Naive B cell (primary cell): ENCODE measurements at places on chromosomes 6 and 20. TPM values are rescaled to one million over a fixed set of nuclear protein-coding genes. Genes with fewer than 3 reads are reported as not detected.

PGC gene
- polyA plus RNA-seq = not detected

SCRT2 gene
- polyA plus RNA-seq = not detected

DLL1 gene
- polyA plus RNA-seq = 0.19 TPM

FAXC gene
- polyA plus RNA-seq = not detected

GNL1 gene
- 47.4 TPM for polyA plus RNA-seq

SLC17A1 gene
- not detected for polyA plus RNA-seq

BCAS4 gene
- polyA plus RNA-seq = 73.8 TPM

ISM1 gene
- polyA plus RNA-seq = not detected

LY6G6D gene
- polyA plus RNA-seq = not detected

HLA-DOB gene
- polyA plus RNA-seq = 698 TPM

MEP1A gene
- not detected for polyA plus RNA-seq

SIRPB1 gene
- not detected for polyA plus RNA-seq

BMP7 gene
- not detected for polyA plus RNA-seq

LKAAEAR1 gene
- 0.47 TPM for polyA plus RNA-seq

- no peak overlapping the region for H3K27ac ChIP-seq
- no peak overlapping the region for H3K4me3 ChIP-seq
- no peak for DNase-seq
- H3K27me3 ChIP-seq = peaks cover 10% of the 10 kb centered on the region
Observed at GRCh38 chr6:133083248-133083967, 157.7 kb upstream of the EYA4 start.

GRCh38 chr6:154267508-154268106, 89.0 kb downstream of the IPCEF1 start:
- no peak overlapping the region for H3K4me3 ChIP-seq
- no peaks in the 10 kb centered on the region for H3K27me3 ChIP-seq
- no peak overlapping the region for H3K27ac ChIP-seq
- no peak for DNase-seq

DNA sequence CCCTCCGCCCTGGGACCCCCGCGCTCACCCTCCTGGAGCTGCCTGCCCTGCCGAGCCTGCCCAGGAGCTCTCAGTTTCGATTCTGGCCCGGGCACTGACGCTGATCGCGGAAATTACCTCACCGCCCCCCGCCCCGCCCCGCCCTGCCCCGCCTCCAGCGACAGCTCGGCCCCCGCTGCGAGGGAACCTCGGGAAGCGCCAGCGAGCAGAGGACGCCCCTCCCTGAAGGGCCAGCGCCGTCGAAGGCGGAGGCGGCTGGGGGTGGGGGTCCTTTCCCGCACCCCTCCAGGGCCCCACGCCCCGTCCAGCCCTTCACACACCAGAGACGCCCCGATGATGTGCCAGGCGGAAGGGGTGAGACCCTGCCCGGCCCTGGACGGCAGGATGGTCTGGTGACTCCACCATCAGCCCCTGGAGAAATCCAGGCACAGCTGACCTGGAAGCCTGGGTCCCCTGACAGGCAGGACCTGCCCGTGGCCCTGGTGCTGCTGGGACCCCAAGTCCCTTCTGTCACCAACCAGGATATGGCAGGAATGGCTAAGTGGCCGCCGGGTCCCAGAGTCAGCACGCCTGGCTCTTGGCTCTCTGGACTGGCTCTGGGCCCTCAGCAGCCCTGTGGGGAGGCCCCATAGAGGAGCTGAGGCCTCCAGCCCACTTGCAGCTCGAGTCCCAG, at the start of gene HELZ2:
Gene HELZ2, minus strand, starts transcription at position 84 of the 673 bp plus-strand sequence. CDS start 1,854 bp downstream, outside the sequence.
- H3K36me3 ChIP-seq = no peaks in the 10 kb centered on the region
- H3K4me1 ChIP-seq = peaks cover 10% of the 10 kb centered on the region
- H3K27ac ChIP-seq = peak within 1 kb of the TSS; percentile 80
- DNase-seq = peak; percentile 63
- peak within 1 kb of the TSS; percentile 87 for H3K4me3 ChIP-seq
- no peaks in the 10 kb centered on the region for H3K27me3 ChIP-seq

- H3K4me1 ChIP-seq = peaks cover 74% of the 10 kb centered on the region
- H3K4me3 ChIP-seq = no peak overlapping the region
- no peaks in the 10 kb centered on the region for H3K27me3 ChIP-seq
- DNase-seq = peak; percentile 79
- H3K27ac ChIP-seq = peak overlapping the region; percentile 2
- H3K36me3 ChIP-seq = no peaks in the 10 kb centered on the region
Observed at GRCh38 chr6:53199156-53199555, 50.5 kb upstream of the GCM1 start.

DNA sequence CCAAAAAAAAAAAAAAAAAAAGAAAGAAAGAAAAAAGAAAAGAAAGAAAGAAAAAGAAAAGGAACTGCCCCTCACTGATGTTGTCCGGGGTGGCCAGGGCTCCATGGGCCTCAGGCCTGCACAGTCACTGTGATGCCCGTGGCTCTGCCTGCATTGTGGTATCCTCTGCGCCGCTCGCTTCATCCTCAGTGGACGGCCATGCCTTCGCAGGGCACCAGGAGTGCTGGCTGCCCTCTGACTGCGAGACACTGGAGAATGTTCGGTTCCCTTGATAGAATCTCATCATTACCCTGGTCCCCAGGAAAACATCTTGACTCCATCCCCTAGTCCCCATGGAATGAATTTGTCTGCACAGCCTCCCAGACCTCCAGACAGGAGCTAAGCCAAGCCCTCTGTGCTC, 61.7 kb downstream of the TMEM242 start:
- no peaks in the 10 kb centered on the region for H3K36me3 ChIP-seq
- H3K4me1 ChIP-seq = no peaks in the 10 kb centered on the region
- DNase-seq = no peak

- no peak for DNase-seq
- no peaks in the 10 kb centered on the region for H3K36me3 ChIP-seq
- no peaks in the 10 kb centered on the region for H3K4me1 ChIP-seq
- H3K4me3 ChIP-seq = no peak overlapping the region
- no peak overlapping the region for H3K27ac ChIP-seq
Observed at GRCh38 chr6:130163266-130163665, 59.5 kb downstream of the SAMD3 start.

- no peaks in the 10 kb centered on the region for H3K4me1 ChIP-seq
- no peak overlapping the region for H3K4me3 ChIP-seq
- no peak overlapping the region for H3K27ac ChIP-seq
- no peaks in the 10 kb centered on the region for H3K36me3 ChIP-seq
Observed at GRCh38 chr6:21781128-21781527, 187.6 kb downstream of the SOX4 start.

GRCh38 chr6:160160929-160161646, 39.5 kb downstream of the SLC22A1 start:
- H3K27me3 ChIP-seq = peaks cover 14% of the 10 kb centered on the region
- H3K36me3 ChIP-seq = no peaks in the 10 kb centered on the region
- no peak overlapping the region for H3K4me3 ChIP-seq
- H3K4me1 ChIP-seq = no peaks in the 10 kb centered on the region

DNA sequence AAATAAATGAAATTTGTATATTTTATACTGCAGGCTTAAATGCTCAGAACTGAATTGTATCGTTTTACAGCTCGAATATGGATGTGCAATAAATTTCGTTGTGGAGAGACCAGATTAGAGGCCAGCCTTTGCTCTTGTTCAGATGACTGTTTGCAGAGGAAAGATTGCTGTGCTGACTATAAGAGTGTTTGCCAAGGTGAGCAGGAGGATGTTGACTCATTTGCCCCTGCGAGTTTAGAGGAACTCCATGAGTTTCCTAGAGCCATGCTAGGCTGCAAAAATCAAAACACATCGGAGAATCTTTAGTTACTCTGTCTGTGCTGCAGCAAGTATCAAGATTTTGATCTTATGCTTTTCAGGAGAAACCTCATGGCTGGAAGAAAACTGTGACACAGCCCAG, 15.4 kb downstream of the ENPP3 start:
- no peak overlapping the region for H3K4me3 ChIP-seq
- H3K36me3 ChIP-seq = no peaks in the 10 kb centered on the region
- DNase-seq = no peak
- H3K27me3 ChIP-seq = no peaks in the 10 kb centered on the region
- H3K27ac ChIP-seq = no peak overlapping the region

DNA sequence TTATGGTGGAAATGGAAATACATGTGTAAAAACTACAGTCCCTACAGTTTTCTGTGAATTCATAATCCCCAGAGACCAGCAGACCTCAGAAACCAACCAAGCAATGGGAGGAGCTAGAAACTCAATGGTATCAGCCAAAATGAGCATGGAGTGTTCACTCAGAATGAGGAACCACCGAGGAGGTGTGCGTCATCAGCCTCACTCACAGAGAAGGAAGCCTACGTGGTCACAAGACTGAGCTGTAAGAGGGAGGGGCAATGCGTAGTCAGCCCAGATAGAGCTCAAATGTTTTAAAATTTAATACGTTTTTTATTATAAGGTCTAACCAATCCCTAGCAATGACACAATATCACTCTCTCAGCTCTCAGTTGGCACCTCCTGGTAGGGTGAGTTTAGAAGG, 17.4 kb downstream of the MYLK4 start:
- H3K4me3 ChIP-seq = peak overlapping the region; percentile 0
- peaks cover 9% of the 10 kb centered on the region for H3K4me1 ChIP-seq
- peak; percentile 87 for DNase-seq
- H3K27me3 ChIP-seq = no peaks in the 10 kb centered on the region
- peak overlapping the region; percentile 95 for H3K27ac ChIP-seq

- peaks cover 48% of the 10 kb centered on the region for H3K4me1 ChIP-seq
- DNase-seq = peak; percentile 50
- peak overlapping the region; percentile 82 for H3K4me3 ChIP-seq
- H3K36me3 ChIP-seq = no peaks in the 10 kb centered on the region
Observed at GRCh38 chr6:30507849-30508827, 18.8 kb downstream of the HLA-E start.

GRCh38 chr6:170439366-170440361, 113.4 kb downstream of the PSMB1 start:
- H3K4me1 ChIP-seq = peaks cover 7% of the 10 kb centered on the region
- no peak for DNase-seq
- no peaks in the 10 kb centered on the region for H3K36me3 ChIP-seq

DNA sequence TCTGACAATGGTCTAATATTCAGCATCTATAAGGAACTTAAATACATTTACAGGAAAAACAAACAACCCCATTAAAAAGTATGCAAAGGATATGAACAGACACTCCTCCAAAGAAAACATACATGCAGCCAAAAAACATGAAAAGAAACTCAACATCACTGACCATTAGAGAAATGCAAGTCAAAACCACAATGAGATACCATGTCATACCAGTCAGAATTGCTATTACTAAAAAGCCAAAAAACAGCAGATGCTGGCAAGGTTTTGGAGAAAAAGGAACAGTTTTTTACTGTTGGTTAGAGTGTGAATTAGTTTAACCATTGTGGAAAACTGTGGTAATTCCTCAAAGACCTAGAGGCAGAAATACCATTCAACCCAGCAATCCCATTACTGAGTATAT, 339.0 kb upstream of the ADGRB3 start:
- DNase-seq = no peak
- H3K36me3 ChIP-seq = no peaks in the 10 kb centered on the region
- H3K27me3 ChIP-seq = no peaks in the 10 kb centered on the region

DNA sequence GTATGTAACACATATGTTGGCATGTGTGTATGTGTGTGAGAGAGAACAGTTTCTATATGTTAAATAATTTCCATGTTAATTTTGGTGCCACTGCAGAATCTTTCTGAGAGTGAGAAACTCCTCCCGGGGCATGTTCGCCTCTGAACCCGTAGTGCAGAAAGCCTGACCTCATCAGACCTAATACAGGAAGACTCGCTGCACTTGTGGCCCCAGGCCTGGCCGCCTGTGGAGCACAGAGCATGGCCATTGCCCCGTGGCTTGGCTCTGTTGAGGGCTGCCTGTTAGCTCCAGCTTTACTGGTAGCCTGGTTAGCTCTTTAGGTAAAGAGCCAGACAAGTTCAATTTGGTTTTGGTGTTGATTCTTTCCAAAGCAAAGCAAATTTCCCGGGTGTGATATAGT, 25.5 kb downstream of the FARS2 start:
- peaks cover 4% of the 10 kb centered on the region for H3K36me3 ChIP-seq
- H3K27ac ChIP-seq = no peak overlapping the region
- no peak for DNase-seq
- H3K4me1 ChIP-seq = peaks cover 46% of the 10 kb centered on the region

GRCh38 chr6:30726506-30727413, 6.6 kb downstream of the TUBB start:
- H3K36me3 ChIP-seq = peaks cover 25% of the 10 kb centered on the region
- peaks cover 48% of the 10 kb centered on the region for H3K4me1 ChIP-seq
- H3K27ac ChIP-seq = peak overlapping the region; percentile 62
- no peak for DNase-seq
- H3K27me3 ChIP-seq = no peaks in the 10 kb centered on the region

- peak overlapping the region; percentile 26 for H3K27ac ChIP-seq
- DNase-seq = no peak
- H3K4me3 ChIP-seq = no peak overlapping the region
- H3K36me3 ChIP-seq = no peaks in the 10 kb centered on the region
Observed at GRCh38 chr6:139126255-139126654, 8.6 kb upstream of the HECA start.

- H3K36me3 ChIP-seq = no peaks in the 10 kb centered on the region
- no peak for DNase-seq
- H3K27me3 ChIP-seq = no peaks in the 10 kb centered on the region
- H3K4me3 ChIP-seq = no peak overlapping the region
Observed at GRCh38 chr20:23111944-23112342, 25.8 kb upstream of the CD93 start.

- DNase-seq = no peak
- no peak overlapping the region for H3K4me3 ChIP-seq
- H3K27ac ChIP-seq = no peak overlapping the region
- no peaks in the 10 kb centered on the region for H3K36me3 ChIP-seq
- H3K4me1 ChIP-seq = no peaks in the 10 kb centered on the region
- H3K27me3 ChIP-seq = peaks cover 7% of the 10 kb centered on the region
Observed at GRCh38 chr6:71482742-71483141, 194.1 kb downstream of the OGFRL1 start.

DNA sequence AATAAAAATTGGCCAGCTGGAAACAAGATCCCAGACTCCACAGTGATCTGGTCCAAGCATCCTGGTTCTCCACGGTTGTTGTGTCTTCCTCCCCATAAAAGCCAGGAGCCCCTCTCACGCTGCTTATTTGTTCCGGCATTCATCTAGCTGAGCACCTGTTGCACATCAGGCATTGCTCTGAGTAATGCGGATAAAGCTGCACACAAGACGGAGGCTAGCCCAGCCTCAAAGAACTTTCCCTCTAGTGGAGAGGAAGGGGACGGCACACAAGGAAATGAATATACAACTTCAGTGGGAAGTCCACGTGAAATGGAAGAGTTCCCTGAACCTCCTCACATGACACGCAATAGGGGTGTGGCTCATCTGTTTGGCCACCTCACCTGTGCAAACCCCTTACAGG, 30.3 kb upstream of the NXT1 start:
- H3K4me3 ChIP-seq = no peak overlapping the region
- H3K36me3 ChIP-seq = no peaks in the 10 kb centered on the region
- peaks cover 20% of the 10 kb centered on the region for H3K27me3 ChIP-seq
- DNase-seq = no peak

- peaks cover 69% of the 10 kb centered on the region for H3K4me1 ChIP-seq
- H3K27ac ChIP-seq = peak overlapping the region; percentile 63
- H3K36me3 ChIP-seq = peaks cover 9% of the 10 kb centered on the region
- no peaks in the 10 kb centered on the region for H3K27me3 ChIP-seq
- H3K4me3 ChIP-seq = peak overlapping the region; percentile 90
Observed at GRCh38 chr6:53344969-53345368, 3.8 kb downstream of the ELOVL5 start.
